ENCODE measurements at places on chromosomes 3 and 15.

GRCh38 chr3:45979378-45979777, 16.2 kb downstream of the FYCO1 start:
- DNase-seq = no peak

DNA sequence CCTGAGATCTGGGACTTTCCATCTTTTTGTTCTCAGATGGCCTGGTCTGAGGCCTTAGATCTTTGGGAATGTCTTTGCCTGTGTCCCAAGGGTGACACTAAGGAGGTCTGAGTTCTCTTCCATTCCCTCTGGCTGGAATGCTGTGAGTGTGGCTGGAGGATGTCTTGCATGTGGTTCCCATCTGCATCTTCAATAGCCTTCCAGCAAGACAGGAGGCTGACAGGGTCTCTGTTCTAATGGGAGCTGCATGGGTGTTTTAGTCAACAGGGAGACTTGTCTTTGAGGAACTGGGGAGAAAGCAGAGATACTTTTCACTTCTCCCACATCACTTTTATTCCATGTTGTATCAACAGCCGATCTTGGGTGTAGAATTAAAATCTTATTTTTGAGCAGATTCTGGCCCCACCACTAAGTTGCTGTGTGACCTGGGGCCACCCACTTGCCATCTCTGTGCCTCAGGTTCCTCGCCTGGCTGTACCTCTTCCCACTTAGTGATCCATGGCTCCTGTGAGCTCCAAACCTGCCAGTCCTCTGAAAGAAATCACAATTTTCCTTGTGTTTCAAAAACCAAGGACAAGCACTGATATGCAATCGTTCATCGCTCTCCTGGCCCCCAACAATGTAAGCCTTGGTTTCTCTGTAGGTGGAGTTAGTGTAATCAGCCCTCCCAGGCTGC, 75.2 kb downstream of the LSM3 start:
- no peak for DNase-seq

- no peak for DNase-seq
Observed at GRCh38 chr3:135268941-135269532, 474.0 kb downstream of the EPHB1 start.

- DNase-seq = no peak
Observed at GRCh38 chr3:165837058-165837525, at the start of gene BCHE. BCHE (minus strand) TSS chr3:165837423; CDS start chr3:165831033, 6,390 bp downstream.

- no peak for DNase-seq
Observed at GRCh38 chr15:89666184-89666857, 11.1 kb upstream of the KIF7 start.

DNA sequence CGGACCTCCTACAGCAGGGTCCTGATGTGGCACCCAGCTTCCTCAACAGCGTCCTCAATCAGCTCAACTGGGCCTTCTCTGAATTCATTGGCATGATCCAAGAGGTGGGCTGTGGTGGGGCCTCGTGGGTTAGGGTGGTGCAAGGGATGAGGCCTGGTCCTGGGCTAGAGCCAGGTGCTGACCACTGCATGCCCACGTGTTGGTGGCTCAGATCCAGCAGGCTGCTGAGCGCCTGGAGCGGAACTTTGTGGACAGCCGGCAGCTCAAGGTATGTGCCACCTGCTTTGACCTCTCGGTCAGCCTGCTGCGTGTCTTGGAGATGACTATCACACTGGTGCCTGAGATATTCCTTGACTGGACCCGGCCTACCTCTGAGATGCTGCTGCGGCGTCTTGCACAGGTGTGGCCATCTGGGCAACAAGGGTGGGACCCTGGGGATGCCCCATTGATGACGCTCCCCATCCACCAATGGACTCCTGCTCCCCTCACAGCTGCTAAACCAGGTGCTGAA, 3.8 kb downstream of the AMIGO3 start:
- no peak for DNase-seq

GRCh38 chr3:89488800-89489580, 381.6 kb downstream of the EPHA3 start:
- DNase-seq = no peak

DNA sequence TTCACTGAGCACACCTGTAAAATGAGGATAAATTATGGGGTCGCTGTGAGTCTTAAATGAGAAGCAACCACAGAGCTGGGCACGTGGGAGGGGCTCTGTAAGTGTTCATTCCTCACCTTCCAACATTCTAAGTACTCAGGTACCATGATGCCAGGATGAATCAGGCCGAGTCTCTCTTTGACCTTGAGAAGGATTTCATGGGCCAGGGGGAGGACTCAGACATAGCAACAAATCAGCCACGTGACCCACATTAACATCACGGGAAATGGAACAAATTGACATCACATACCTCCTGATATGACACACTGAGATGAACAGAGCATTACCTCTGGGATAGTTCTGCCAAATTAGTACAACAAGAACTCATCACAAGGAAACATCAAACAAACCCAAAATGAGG, 35.2 kb upstream of the USP3 start:
- no peak for DNase-seq

GRCh38 chr15:32028921-32029320, 1.4 kb upstream of the CHRNA7 start:
- DNase-seq = no peak

GRCh38 chr3:36650271-36650671, 114.1 kb downstream of the DCLK3 start:
- DNase-seq = peak; percentile 71

- no peak for DNase-seq
Observed at GRCh38 chr3:58173669-58174398, 36.9 kb downstream of the DNASE1L3 start.

DNA sequence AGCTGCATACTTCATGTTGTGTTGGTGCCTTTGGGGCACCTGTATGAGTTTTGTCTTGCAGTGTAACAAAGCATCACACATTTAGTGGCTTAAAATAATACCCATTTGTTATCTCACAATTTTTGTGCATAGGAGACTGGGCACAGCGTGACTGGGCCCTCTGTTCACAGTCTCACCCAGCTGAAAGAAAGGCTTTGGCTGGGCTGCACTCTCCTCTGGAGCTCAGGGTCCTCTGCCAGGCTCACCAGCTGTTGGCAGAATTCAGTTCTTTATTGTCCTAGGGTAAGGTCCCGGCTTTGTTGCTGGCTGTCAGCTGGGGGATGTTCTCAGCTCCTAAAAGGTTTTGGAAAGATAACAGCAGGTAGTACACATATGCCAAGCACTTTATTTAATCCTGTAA, 263.3 kb downstream of the CLSTN2 start:
- DNase-seq = no peak

GRCh38 chr15:20665653-20666052, 124.1 kb upstream of the GOLGA6L6 start:
- no peak for DNase-seq

- no peak for DNase-seq
Observed at GRCh38 chr3:160830796-160831195, 74.8 kb downstream of the PPM1L start.

DNA sequence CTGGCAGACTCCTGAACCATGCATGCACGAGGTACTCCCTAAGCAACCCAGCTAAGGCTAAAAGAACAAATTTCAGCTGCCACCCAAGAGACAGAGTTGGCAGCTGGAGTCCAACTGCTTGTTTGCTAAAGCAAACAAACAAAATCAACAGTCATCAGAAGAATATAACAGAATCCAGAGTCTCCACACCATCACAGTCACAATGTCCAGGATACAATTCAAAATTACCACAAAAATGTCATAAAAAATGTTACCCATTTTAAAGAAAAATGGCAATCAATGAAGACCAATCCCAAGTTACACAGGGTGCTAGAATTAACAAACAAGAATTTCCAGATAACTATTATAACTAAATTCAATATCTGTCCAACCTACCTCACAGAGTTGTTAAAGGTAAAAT, 42.9 kb downstream of the RFTN1 start:
- no peak for DNase-seq

DNA sequence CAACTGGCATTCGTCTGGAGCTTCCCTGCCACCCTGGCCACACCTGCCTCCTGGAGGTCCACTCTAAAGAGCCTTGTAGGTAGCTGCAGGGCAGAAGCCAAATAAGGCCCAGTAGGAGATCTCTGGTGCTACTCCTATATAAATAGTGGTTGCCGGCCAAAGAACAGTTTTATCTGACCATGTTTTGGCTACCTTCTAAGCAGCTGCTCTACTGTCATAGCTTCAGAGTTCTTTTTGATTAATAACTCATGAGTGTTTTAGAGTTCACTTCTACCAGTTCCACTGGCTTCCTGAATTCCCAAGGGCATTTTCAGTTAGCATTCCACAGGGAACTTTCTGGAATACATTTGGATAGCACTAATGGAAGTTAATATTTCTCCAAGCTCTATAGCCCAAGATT, 154.6 kb downstream of the B3GALNT1 start:
- DNase-seq = no peak

GRCh38 chr3:42149532-42149931, 58.4 kb downstream of the TRAK1 start:
- DNase-seq = no peak

GRCh38 chr15:81299630-81300273, 24.2 kb downstream of the STARD5 start:
- no peak for DNase-seq

- DNase-seq = no peak
Observed at GRCh38 chr15:55619783-55620182, 31.6 kb upstream of the PYGO1 start.

GRCh38 chr3:33855884-33856546, 57.6 kb downstream of the PDCD6IP start:
- peak; percentile 64 for DNase-seq

DNA sequence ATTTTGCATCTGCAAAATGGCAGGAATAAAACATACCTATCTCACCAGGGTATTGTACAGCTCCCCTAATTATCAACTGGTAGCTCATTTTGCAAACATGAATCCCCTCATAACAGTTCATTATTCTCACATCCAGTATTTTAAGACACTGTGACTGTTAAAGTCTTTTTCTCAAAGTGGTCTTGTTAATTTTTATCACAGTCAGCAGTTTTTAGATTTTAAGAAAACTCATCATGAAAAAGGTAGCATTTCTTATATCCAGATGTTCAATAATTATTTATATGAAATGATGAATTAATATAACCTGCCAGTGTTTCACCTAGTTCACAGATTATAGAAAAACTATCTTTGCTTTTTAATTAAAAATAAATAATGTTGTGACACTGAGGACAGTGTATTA, 354.9 kb upstream of the ARL6 start:
- DNase-seq = no peak

DNA sequence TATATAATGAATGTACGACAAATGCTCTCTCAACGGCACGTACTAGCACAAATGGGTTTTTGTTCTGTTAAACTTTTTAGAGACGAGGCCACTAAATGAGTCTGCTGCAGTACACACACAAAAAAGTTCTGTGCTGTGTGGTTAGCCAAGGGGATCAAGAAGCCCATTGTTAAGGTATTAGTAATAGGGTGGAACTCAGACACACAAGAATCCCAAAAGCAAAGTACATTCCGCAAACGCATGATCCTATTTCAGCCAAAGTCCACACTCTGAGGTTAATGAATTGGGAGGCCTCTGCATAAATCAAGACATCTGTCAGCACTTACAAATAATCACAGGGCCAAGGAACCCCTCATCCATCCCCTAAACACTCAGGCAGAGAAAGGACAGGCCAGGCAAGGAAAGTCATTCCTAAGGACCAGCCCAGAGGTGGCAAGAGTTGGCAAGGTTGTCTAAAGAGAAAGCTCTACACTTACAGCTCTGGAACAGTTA, 12.1 kb downstream of the OSBPL10 start:
- peak; percentile 72 for DNase-seq

DNA sequence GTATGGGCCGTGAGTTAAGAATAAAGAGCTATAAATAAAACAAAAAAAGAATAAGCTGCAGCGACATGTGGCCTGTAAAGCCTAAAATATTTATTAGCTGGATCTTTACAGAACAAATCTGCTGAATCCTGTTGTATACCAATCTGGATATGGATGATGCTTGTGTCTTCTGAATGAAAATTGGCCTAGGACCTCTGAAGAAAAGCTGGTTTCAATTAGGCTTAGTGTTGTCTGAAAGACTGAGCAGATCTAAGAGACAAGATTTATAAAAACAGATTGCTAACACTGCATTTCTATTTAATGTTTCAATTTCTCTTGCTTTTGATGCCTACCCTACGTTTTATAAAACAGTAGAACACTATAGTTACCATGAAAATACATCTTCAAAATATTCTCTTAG, 57.9 kb downstream of the ST3GAL6 start:
- no peak for DNase-seq

DNA sequence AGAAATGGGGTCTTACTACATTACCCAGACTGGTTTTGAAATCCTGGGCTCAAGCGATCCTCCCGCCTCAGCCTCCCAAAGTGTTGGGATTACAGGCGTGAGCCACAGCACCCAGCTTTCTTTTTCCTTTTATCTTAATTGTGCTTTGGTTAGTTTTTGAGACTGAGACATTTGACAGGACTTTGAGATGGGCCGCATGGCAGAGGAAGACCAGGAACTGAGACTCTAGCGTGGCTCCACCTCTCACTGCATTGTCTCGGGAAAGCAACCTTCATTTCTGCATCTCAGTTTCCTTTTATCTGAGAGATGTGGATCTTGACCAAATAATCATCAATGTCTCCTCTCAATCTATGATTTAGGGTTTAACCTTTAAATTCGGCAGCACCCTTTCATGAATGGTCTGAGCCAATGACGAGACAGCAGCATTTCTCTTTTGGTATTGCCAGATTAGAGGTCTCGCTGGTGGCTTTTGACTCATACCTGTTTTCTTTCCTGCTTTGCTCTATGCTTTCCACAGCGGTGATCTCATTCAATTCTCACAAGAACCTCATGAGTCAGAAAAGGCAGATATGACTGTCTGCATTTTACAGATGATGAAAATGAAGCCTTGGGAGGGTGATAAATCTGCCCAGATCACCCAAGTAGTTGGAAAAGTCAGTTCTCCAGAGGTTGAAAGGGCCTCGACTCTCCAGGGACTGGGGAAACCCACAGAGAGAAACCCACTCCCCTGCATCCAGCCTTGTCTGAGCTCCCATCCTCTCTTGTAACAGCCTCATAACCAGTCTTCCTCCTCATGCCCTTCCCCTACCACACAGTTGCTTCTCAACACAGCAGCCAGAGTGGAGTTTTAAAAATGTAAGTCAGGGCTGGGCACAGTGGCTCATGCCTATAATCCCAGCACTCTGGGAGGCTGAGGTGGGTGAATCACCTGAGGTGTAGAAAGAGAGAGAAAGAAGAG, 84.8 kb upstream of the FOXB1 start:
- DNase-seq = peak; percentile 97

DNA sequence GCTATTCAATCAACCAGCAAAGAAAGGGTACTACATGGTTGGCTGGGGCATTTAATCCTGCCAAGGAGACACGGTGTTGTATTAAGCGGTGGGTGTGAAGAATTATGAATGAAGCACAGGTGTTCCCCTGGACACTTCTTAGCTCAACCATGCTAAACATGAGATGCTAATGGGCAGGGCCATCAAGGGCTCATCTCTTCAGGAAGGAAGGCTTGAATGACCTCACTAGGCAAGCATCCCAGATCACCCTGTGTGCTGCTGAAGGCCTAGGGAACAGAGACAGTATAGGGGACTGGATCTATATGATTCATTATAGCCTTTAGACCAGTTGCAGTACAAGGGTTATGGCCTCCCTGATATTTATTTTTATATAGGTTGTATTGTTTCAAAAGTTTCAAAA, 221.3 kb upstream of the SLCO3A1 start:
- DNase-seq = no peak

DNA sequence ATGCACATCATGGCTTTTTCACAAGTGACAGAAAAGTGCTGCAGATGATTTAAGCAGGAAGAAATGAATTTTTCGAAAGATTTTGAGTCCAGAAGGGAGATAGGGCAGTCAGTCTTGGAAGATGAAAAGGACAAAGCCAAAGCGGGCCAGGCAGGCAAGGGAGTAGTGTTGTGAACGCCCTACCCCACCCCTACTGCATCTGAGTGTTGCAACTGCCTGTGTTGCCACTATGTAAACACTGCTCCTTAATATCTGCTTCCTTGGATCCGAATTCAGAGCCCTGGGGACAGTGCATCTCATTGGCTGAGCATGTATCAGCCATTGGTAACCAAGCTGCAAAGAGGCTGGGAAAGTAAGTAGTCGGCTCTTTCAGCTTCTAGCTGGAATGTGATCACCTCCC, 39.0 kb downstream of the CNTN4 start:
- DNase-seq = no peak
